ENCODE measurements at places on chromosomes 16 and 17.

DNA sequence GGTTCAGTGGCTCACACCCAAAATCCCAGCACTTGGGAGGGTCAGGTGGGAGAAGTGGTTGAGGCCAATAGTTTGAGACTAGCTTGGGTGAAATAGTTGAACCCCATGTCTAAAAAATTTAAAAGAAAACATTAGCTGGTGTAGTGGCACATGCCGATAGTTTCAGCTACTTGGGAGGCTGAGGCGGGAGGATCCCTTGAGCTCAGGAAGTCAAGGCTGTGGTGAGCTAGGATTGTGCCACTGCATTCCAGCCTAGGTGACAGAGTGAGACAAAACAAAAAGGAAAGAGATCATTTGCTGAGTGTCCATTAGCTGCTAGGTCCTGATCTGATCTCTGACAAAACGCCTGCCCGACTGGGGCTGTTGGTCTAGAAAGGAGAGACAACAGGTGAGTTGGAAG lies 14.1 kb upstream of the DBNDD1 start:
- no peak for DNase-seq

GRCh38 chr17:64941045-64941444 lies 21.8 kb upstream of the LRRC37A3 start:
- DNase-seq, result no peak

DNA sequence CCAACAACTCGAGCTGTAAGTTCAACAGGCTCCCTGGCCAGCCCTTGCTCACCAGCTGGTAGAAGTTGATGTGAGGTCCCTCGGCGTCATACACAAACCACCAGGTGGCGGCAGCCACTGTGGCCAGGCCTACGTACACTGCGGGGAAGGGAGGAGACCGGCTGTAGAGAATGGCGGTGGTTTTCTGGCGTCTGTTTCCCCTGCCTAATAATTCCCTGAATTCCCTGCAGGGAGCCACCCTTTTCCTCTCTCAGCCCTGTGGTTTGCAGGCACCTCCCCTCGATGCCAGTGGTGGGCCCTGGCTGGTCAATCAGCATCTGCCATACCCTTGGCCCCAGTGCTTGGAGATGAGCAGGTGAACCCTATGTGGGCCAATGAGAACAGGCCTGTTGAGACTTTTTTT lies 18.9 kb upstream of the P2RX1 start:
- DNase-seq, result peak; percentile 65

DNA sequence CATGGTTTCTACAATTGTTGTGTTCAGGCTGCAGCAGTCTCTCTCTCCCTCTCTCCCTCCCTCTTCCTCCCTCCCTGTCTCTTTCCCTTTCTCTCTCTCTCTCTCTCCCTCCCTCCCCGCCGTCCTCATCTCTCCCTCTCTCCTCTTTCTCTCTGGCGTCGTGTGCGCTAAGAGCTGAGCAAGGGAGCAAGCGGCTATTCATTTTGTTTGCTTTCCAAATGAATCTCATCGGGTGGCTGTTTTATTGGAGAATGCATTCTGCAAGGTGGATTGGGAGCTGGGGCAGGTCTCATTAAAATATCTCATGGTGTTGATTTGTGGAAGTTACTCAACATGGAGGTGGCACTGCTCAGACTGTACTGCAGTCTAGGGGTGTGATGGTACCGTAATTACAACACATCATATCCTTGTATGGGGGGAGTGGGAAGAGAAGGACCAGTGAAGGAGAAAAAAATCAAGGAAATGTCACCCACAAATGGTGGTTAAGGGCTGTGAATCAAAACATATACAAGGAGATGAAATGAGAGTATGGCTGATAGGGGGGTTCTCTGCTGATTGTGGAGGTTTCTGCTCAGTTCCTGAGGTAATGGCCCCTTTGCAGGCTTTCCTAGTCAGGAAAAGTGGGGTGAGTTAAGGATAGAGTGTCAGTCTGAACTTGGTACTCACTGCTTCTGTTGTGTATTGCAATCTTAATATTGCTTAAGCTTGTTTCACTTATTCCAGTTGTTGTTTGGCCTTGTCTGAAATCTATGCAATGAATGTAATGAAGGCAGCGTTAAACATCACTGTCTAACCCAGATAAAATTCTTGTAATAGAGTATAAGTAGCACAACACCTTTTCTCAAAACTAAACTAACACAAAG lies 2.7 kb downstream of the MSL1 start:
- peak; percentile 44 for DNase-seq

GRCh38 chr16:15037003-15037402 lies 18.9 kb downstream of the NTAN1 start:
- DNase-seq, result no peak

- peak; percentile 69 for DNase-seq
These were observed 919 bp downstream of the N4BP1 start for GRCh38 chr16:48608871-48609651.

DNA sequence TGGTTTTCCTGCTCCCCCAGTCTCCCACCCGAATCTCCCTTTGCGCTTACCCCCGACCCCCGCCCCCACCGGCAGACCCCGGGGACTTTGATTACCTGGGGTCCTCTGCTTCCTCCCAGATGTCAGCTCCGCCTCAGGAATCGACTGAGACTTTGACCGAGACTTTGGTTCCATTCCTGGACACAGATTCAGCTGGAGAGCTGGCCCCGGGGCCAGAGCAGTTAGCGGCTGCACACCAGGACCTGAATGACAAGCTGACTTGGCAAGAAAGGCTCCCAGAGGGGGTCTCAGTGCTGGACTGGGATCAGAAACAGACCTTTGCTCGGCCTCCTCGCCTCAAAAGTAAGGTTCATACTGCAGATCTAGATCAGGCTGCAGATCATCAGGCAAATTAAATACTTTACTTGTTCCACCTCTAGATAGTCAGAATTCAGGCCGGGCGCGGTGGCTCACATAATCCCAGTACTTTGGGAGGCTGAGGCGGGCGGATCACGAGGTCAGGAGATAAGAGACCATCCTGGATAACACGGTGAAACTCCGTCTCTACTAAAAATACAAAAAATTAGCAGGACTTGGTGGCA lies 60.3 kb upstream of the FBXO47 start:
- no peak for DNase-seq

DNA sequence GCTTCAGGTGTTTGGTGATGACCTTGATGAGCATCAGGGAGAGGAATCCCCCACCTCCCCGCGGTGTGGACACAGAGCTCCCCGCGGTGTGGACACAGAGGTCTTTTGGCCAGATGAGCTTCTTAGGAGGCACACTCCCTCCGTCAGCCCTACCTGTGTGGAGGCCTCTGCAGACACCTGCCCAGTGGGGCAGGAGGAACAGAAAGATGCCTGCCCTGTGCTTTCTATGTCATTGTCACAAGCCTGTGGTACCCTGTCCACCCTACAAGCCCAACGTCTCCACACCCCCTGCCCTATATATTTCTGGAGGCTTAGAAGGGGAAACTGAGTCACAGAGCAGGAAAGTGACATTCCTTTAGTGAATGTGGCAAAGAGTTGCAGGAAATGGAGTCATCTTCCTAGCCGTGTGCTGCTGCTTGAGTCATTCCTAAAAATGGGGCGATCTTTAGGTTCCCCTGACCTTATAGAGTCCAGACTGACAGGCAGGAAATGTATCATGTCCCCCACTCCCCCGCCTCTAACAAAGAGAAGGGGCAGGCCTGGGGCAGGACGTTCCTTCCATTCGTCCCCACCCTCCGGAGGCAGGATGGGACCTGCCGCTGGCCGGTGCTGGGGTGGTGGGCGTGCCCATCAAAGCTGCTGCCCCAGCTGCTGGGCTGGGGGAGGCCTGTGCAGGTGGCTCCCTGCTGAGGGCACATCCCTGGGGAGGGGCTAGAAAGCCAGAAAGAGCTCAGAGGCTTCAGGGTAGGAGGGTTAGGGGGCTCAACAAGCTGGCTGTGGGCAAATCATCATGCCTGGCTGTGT lies 1.0 kb upstream of the C16orf74 start:
- no peak for DNase-seq

DNA sequence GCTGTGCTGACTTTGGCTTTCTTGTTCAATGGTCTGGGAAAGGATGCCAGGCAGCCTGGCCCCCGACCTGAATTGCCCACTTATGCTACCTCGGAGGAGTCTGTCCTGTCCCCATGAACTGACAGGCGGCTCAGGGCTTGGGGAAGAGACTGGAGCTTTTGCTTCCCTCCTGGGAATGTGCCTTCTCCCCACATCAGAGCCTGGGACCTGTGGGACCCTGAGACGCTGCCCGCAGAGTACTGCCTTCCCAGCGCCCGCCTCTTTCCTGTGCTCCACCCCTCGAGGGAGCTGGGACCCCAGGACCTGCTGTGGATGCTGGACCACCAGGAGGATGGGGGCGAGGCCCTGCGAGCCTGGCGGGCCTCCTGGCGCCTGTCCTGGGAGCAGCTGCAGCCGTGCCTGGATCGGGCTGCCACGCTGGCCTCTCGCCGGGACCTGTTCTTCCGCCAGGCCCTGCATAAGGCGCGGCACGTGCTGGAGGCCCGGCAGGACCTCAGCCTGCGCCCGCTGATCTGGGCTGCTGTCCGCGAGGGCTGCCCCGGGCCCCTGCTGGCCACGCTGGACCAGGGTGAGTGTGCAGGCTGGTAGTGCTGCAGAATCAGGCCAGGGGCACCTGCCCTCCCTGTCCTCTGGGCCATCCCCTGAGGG lies 18.5 kb downstream of the FCSK start:
- DNase-seq, result no peak

DNA sequence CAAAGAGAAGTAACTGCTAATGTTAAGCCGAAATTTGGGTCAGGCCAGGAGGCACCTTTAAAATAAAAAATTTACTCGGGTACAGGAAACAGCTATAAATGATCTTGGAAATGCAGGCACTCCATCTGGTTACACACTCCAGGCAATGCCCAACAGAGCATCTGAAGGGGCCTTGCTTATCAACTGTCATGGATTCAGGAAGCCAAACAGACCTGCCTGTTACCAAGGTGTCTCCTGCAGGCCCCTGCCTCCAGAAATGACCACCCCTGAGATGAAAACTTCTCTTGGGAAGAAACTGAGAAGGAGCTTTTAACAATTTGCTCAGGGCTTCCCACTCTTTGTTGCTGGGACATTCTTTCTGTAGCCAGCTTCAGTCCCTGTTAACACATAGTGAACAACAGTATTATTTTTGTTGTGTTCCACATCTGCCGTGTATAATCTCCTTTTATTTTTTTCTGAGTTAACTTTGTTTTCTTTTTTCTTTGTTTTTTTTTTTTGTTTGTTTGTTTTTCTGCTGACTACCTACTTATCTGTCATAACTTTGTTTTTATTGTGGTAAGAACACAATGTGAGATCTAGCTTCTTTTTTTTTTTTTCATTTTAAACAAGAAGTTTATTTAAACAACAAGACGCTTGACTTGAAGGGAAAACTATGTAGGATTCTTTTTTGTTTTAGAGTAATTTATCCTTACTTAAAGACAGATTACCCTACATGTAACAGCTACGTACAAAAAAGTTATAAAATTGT lies 18.7 kb upstream of the ATP5MC1 start:
- DNase-seq, result no peak

- DNase-seq, result no peak
These were observed 121.3 kb upstream of the GSE1 start for GRCh38 chr16:85491798-85492294.

- DNase-seq, result no peak
These were observed 11.0 kb downstream of the FTO start for GRCh38 chr16:53715023-53715384.

DNA sequence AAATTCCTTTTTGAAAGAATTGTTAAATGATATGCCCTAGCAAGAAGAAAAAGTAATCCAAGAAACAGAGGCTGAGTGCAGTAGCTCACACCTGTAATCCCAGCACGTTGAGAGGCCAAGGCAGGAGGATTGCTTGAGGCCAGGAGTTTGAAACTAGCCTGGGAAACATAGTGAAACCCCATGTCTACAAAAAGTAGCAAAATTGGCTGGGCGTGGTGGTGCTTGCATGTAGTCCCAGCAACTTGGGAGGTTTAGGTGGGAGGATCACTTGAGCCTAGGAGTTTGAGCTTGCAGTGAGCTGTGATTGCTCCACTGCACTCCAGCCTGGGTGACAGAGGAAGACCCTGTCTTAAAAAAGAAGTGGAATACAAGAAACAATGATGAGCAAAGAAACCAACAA lies 56.1 kb downstream of the NT5M start:
- no peak for DNase-seq

DNA sequence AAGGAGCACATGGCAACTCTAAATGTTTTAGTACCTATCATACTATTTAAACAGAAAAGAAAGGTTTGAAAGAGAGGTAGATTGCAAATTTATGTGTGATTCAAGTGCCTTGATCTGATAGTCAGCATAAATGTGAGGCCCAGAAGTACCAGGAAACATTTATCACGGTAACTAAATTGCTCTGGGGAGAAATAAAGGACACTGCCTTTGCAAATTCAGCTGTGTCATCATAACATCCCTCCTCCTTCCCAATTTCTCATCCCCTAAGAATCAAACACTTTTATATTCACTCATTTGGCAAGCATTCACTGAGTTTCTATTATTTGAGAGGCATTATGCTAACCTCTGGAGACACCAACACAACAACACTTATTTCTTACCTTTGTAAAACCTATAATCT lies 563.4 kb upstream of the CA10 start:
- DNase-seq, result no peak

DNA sequence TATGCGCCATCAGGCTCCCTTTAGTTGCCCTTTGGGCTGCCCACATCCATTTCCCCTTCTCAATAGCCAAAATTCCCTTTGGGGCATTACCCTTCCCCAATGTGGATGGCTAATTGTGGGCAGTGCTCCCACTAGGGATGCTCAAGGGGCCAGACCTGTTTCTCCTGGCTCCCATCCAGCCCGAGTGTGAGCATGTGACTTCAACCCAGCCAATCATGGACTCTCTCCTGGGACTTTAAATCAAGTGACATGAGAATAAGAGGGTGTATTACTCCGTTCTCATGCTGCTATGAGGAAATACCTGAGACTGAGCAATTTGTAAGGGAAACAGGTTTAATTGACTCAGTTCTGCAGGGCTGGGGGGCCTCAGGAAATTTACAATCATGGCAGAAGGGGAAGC lies 60.9 kb upstream of the WSB1 start:
- no peak for DNase-seq

DNA sequence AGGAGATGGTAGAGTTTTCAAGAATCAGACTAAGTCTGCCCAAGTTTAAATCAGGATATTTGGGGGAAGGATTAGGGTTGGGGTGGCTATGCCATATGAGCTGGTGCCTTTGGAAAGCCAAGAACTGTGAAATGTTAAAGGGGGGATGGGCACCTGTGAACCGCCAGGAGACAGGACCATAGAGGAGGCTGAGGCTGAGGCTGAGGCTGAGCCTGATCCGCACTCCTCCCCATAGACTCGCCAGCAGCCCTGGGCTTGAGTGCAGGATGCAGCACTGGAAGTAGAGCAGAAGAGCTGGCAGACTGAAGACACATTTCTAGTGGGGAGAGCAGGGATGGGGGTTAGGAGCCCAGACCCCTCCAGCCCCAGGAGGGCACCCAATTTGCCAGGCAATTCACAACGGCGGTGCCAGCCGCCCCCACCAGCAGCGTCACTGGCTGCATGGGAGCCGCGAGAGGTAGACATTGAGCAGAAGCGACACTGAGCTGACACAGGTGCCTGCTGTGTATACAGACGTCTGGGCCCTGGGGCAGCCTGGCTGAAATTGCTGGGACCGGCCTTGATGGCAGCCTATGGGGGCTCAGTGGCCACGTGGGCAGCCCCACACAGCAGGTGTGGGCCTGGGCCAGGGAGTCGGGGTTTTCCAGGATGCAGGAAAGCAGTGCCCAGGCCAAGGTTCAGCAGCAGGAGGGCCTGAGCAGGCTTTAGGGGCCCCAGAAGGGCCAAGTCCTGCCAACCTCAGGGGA lies 9.2 kb downstream of the PIMREG start:
- no peak for DNase-seq

Data from erythroblast (primary cell).